Stimulated activated CD8-positive, alpha-beta memory T cell treated with anti-CD3 and anti-CD28 coated beads, Interleukin-4, amount 100 ng/mL, for 1 hour (primary cell): ENCODE measurements at places on chromosomes 1 and 21.

DNA sequence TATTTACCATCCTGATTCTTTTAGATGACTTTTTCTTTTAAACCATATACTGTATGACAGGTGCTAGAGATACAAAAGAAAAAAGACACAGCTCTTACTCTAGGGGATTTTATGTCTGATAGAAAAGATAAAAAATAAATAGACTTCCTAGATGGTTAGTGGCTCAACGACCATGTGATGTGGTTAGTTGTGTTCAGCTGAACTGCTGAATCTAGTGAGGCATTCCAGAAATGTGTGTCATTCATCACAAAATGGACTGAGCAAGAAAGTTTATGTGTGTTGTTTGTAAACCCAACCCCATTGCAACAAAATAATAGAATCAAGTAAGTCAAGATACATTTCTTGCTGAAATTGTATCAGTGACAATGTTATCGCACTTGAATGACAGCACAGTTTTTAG, 205.8 kb upstream of the LYPLAL1 start:
- no peak for DNase-seq

DNA sequence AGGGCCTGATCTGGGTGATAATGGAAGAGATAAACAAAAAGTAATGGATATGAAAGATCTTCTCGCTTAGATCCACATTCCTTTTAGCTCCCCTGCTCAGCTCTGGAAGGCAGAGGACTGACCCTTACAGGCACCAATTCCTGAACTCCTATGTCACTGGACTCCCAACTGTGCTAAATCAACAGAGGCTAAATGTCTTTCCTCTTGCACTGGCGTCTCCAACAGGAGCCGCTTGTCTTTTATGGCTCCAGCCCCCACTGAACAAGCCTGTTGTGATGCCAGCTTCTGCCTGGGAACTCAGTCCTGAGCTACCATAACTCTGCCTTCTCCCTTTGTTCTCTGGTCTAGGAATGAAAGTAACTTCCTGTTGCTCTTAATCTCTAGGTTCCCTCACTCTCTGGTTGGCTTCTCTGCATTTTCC, 142.1 kb upstream of the COL11A1 start:
- DNase-seq = no peak

GRCh38 chr1:64675718-64676345, 69.0 kb upstream of the RAVER2 start:
- DNase-seq = no peak

DNA sequence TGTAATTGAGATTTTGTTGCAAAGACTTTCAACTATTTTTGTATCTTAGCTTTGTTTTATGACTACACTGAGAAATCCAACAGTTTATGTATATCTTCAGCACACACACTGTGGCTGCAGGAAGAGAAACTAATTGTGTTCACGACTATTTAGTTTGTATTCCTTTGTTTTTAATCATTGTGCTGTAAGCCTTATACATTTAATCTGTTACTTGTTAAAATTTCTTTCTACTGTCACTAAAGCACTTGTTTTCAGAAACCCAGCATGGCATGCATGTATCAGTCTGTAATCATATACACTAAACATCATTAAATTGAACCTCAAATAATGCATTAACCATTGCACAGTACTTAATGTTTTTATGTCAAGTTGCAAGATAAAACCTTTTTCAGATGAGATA, 656 bp downstream of the ANGPTL1 start:
- DNase-seq = no peak

GRCh38 chr1:20485527-20486456, at the start of gene CAMK2N1:
TSS of gene CAMK2N1 (minus strand) at chr1:20486210. CDS start at chr1:20485379, 831 bp downstream.
- DNase-seq = no peak

DNA sequence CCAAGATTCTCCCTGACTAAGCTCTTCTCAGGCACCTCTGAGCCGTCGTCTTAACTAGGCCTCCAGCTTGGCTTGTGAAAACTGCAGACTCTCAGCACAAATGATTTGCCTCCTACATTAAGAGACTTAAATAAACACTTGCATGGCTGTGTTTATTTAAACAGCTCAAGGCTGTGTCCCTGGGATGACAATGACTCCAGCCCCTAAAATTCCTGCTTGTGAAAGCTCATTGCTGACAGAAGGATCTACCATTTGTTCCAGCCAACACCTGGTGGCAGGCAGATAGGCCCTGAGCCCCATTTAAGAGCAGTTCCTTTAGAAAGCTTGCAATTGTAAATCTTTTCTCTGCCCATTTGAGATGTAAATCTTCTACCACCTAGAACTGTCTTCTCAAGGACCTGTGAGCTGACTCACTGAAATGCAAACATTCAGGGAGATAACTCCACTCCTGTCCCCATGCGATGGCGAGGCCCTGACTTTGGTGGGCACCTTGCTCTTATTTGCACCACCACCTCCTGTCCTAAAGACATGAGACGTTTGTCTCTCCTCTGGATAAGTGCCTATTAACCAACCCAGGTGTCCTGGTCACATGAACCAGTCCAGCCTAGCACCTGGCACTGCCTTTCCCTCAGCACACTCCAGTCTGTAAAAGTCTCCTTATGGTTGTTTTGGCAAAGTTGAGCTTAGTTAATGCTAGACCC, 15.1 kb upstream of the PCP4 start:
- no peak for DNase-seq

- no peak for DNase-seq
Measured at GRCh38 chr1:59013928-59014279, 230.1 kb upstream of the JUN start.

- DNase-seq = no peak
Measured at GRCh38 chr1:201789245-201789644, 39.7 kb upstream of the IPO9 start.

DNA sequence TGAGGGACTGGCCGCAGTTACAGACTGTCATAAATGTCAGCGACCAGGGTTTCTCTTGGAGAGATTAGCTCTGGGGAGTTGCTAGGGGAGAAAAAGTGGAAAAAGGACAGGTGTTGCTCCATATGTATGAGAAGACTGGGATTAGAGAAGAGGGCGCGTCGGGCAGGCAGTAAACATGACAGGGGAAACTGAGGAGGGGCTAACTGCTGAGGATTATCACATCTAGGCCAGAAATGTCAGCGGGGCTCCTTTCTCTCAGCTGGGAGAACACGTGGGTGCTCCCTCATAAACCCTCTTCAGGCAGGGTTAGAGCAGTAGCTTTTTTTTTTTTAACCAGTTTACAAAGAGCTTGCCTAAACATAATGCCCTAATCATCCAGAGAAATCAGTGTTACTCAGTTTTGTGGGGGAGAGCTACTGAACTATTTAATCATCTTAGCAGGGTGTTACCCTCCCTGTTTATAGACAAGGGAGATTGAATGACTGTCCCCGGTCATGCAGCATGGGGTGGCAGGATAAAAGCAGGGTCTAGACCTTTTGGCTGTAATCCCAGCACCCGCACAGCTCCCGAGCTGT, 35.2 kb downstream of the ELAPOR1 start:
- DNase-seq = no peak

GRCh38 chr21:46159390-46159789, 4.0 kb upstream of the FTCD start:
- no peak for DNase-seq

DNA sequence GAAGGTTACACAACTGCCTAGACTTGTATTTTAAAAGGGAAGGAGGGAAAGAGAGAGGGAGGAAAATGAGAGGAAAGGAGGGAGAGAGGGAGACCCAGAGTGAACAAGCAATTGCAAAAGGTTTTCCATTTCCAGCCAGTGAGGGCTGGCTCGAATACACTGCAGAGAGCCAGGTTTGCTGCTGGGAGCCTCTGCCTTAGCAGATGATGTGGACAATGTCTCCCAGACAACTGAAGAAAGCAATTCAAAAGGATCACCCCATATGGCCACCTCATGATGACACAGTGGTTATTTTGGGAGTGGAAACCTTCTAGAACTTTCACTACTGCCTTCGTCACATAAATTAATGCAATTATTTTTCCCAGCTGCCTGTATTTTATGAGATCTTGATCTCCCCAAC, 86.4 kb downstream of the BCAR3 start:
- no peak for DNase-seq

DNA sequence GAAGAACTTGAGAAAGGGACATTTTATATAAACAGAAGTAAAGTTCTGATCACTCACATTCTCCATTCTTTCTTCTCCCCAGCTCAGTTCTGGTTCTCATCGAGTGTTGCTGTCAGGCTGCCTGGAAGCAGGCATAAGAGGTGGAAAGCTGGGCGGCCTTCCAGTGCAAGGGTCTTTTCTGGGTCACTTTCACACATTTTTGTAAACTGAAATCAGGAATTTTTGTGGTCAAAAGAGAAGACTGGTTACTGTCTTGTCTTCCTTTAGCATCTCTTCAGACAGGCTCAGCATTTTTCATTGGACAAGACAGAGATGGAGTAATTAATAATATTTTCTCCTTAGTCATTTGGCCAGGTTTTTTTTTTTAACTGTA, 93.7 kb downstream of the CTH start:
- DNase-seq = no peak

- no peak for DNase-seq
Measured at GRCh38 chr1:114455102-114455785, 55.8 kb downstream of the TRIM33 start.

GRCh38 chr1:165376811-165377311, 20.3 kb upstream of the LMX1A start:
- no peak for DNase-seq

DNA sequence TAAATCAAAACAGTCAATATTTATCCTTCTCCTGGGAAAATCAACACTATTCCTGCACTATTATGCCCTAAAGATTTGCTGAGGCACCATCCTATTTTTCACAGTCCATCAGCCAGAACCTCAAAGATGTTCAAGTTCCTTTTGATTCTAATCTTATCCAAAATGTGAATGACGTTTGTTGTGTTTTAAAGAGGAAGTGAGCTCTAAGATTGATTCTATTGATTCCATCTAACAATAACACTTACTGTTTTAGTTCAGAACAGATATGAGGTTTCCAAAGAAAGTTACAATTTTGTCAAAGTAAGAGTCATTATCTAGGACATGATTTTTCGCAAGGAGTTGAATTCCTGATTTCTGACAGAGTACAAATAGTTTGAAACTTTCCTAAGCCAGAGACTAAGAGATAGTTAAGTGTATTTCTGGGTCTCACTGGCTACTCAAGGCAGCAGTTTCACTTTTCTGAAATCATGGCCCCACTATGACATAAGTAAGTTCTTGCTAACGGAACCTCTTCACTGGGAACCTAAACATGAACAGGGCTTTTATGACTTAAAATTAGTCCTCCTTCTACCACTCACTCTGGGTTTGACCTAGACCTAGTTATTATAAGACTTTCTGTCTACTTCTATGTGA, 84.7 kb downstream of the LHX9 start:
- DNase-seq = no peak

DNA sequence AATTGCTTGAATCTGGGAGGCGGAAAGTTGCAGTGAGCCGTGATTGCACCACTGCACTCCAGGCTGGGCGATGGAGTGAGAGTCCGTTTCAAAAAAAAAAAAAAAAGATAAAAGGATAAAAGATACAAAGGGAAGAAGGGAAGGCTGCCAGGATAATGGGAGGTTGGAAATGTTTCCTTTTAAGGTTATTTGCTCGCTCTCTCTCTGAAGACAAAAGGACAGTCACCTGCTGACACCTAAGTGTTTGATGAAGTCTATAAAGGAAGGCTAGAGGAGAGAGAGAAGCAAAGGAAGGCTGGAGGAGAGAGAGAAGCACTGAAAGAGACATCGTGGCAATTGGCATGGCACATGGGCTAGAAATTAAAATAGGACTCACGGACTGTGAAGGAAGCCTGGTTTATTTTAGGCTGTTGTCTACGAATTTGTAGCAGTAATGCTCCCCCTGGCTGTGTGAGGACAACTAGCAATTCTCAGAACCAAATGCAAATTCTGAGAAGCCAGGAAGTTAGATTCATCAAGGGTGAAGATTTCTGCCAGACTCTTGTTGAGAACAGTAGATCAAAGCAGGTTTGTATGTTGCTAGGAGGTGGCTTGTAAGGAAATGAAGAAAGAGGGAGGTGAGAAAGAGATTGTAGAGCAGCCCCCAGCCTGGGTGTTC, 154.2 kb downstream of the ZP4 start:
- DNase-seq = no peak

DNA sequence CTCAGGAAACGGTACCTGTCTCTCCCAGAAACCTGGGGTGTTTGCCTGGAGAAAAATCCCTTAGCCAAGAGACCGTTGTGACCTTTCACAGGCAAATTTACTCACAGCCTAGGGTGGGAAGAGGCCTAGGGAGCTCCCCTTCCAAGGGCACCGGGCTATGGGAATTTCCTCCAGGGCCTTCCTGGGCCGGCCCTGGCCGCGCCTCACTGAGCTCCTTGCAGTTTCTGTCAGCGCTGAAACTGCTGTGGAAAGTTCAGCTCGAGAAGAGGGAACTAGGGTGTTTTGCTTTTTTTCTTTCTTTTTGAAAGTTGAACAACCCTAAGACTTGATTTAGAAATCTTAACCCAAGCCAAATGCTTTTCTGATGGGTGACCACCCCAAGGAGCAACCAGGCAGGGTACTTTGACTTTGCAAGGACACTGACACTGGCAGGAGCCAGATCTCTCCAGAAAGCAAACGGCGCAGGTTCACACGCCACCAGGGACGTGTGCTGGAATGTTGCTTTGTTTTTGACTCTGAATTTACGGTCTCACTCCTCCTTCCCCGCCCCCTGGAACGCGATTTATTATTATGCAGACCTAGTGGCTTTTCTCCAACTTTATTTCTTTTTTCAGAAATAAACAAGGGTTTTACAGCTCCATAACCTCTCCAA, 229.6 kb upstream of the JUN start:
- no peak for DNase-seq

- no peak for DNase-seq
Measured at GRCh38 chr1:16021681-16022080, at the start of gene CLCNKA. TSS of gene CLCNKA (plus strand) at chr1:16022036. CDS start at chr1:16022620, 584 bp downstream.

DNA sequence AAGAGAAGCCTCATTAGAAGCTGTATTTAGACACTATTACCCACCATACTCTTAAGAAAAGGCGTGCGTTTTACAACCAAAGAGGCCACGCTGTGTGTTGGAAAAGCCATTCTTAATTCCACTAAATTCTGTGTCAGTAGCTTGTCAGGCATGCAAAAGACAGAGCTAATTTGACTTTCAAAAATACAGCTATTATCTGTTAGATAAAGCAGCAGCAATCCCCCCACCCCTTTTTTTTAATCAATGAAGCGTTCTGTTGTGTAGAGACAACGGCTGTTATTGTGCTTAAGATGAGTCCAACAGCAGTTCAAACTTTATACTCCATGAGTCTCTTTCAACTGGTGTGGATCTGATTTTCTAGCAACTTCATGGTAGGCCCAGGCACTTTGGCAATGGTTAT, 43.5 kb downstream of the PLA2G4A start:
- no peak for DNase-seq

DNA sequence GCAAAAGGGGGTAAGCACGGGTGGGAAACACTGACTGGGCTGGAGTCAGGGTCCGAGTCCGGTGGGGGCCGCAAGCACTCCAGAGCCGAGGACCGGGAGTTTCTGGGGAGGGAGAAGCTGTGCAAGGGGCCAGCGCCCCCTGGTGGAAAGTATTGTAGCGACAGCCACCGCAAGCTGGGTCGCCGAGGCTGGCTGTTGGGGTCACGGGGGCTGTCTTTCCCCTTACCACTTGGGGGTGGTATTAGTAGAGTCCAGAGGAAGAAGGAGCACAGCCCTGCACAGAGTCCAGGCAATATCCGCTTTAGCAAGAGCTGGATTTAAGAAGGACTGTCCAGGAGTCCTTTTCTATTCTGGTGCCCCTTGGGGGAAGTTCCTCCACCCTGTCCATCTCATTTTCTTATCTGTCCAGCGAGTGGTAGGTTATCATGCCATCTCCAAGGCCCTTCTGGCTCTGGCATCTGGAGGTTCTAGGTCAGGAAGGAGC, 17.9 kb upstream of the ETV3 start:
- DNase-seq = peak; percentile 56
